ENCODE measurements at places on chromosomes 1 and 21.

DNA sequence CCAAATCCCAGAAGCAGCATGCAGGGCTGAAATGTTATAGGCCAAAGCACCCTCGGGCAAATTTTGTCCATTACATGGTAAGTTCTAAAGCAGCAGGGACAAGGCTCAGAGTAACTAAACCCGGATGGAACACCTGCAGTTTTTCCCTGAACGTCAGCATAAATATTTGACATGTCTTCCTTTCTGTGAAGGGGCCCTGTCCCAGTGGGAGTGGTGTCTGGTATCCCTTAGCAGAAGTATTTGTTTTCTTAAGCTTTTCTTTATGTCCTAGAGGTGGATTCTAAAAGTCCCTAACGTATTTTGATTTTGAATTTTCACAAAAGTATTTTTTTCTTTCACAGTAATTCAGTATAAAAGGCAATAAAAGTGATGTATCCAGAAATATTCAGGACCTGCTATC, 223.9 kb downstream of the ST6GALNAC3 start:
- no peak for DNase-seq

- no peak for DNase-seq
Measured at GRCh38 chr1:115463347-115463746, 125.3 kb upstream of the NGF start.

DNA sequence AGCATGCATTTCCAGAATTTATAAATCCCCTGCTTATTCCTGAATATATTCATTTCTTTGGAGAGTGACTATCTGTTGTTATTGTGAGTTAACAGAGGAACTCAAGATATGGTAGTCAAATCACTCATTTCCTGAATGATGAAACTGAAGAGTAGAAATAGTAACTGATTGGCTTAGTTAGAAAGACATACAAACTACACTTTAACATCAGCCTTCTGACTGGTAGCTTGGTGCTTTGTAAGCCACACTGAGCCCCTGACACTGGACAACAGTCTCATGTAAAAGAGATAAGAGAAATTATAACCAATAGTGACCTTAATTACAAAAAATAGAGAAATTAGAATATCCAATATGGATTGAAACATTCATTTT, 4.8 kb downstream of the GBP7 start:
- no peak for DNase-seq

DNA sequence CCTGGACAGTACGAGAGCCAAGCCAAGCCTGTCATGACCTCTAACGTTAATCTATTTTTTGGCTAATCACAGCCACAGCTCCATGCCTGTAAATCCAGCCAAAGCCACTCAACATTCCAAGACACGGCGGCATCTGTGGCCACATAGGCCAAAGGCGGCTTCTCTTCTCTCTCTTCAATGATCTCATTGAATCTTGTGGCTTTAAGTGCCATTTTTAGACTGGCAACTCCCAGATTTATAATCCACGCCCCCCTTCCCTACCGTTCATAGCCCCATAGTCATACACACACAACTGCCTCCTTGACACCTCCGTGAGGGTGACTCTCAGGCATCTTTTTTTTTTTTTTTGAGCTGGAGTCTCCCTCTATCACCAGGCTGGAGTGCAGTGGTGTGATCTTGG, 5.7 kb upstream of the SELENON start:
- DNase-seq: no peak

GRCh38 chr1:113835686-113836290, 23.5 kb upstream of the RSBN1 start:
- no peak for DNase-seq

DNA sequence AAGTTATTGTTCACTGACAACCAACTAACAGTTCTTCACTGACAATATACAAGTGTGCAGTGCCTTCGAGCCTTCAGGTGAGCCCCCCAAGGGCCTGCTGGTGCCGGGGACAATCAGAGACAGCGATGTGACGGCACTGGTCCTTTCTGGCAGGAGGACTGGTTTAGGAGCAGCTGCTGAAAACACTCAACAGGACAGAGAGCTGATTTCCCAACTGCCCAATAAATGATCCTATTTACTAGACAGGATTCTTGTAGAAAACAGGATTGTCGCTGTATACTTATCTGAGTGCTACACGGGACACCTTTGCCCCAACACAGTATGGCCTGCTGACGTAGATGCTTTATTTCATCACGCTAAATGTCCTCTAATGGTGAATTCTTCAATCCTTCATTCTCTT, 65.4 kb downstream of the TP53BP2 start:
- no peak for DNase-seq

DNA sequence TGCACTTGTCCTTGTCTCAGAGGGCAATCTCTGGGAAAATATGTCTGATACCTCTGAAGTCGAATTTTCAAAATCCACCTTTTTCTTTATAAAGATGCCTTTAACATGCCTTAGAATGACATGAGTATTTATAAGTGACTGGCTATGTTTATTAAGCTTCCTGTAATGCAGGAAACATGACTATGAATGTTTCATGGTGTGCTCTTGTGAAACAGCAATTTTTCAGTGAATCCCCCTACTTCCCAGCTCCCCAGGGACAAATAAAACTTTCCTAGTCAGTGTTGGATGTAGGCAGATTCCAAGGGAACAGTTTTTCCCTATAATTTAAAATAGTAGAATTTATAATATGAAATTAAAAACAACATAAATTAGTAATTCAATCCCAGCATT, 437.0 kb downstream of the LMO4 start:
- DNase-seq: no peak

DNA sequence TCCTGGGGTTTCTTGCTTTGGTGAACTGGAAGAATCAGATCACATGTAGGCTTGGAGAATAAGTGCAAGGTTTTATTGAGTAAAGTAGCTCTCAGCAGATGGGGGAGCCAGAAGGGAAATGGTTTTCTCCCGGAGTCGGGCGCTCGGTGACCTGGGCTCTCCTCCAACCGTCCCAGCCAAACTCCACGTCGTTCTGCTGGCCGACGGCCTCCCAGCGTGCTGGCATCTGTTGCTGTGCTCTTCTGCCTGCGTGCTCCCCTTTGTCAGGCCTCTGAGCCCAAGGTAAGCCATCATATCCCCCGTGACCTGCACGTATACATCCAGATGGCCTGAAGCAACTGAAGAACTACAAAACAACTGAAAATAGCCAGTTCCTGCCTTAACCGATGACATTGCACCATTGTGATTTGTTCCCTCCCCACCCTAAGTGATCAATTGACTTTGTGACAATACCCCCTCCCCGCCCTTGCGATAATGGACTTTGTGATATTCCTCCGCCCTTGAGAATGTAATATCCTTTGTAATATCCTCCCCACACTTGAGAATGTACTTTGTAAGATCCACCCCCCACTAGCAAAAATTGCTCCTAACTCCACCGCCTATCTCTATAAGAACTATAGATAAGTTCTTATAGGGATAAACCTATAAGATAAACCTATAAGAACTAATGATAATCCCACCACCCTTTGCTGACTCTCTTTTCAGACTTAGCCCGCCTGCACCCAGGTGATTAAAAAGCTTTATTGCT, 88.3 kb downstream of the SMYD3 start:
- no peak for DNase-seq

GRCh38 chr1:236851871-236852270, 56.8 kb downstream of the MTR start:
- no peak for DNase-seq

DNA sequence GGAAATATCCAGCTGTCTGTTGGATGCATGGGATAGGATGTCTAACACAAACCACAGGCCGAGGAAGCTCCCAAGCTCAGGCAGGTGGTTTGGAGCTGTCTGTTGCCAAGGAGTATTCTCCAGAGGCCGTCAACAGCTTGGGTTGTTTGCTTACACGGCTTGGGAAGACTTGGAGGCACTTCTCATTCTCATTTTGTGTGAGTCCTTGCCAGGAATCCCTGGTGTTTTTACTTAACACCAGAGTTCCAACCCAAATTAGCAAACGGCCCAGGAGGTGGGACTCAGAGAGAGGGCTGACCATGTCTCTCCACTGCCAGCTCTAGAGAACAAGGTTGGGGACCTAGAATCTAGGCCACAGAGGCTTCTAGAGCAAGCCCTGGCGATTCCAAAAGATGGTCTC, 72.7 kb upstream of the FAM20B start:
- no peak for DNase-seq

DNA sequence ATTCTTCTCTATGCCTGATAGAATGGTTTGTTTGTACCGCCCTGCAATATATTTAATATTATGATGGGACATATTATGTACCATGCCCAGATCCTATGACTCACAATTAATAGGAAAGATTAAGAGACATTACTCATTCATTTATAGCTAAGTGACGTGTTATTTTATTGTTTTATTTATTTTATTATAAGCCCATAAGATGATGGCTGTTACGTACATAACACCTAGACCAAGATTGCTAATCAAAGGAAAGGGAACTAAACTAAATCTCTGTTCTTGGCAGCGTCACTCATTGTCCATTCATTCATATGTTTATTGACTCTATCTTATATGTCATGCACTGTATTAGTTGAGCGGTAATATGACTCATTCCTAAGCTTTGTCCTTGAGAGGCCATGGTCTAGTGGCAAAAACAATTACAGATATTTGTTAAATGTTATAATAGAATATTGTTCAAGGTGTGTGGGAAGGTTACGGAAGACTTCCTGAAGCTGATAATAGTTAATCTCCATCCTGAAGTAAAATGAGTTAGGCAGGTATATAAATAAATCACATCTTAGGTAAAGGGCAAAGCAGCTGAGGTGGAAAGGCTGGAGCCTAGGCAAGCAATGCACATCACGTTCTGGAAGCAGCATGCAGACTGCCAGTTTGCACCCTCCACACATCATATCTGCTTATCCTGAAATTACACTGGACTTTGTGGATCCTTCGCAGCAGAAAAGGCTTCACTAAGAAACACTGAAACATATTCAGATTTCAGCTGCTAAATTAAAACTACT, 16.6 kb upstream of the CD55 start:
- DNase-seq: no peak

DNA sequence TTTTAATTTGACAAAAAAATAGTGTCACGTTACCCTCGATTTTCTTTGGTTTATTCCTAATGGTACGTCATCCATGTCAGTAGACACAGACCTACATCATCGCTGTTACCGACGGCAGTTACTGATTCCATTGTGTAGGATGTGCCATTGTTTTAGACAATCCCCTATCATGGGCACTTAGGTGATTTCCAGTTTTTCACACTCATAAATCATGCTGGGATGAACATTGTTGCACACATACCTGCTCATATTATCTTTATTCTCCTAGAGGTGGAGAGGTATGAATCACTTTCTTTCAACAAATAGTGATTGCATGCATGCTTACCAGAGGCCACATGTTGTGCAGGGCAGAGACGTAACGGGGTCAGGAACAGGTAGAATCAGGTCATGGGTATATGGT, 79.7 kb upstream of the EFHD2 start:
- no peak for DNase-seq

GRCh38 chr1:48777219-48777895, 666 bp upstream of the BEND5 start:
- DNase-seq: no peak

- no peak for DNase-seq
Measured at GRCh38 chr21:27244776-27245175, 277.9 kb upstream of the ADAMTS5 start.

DNA sequence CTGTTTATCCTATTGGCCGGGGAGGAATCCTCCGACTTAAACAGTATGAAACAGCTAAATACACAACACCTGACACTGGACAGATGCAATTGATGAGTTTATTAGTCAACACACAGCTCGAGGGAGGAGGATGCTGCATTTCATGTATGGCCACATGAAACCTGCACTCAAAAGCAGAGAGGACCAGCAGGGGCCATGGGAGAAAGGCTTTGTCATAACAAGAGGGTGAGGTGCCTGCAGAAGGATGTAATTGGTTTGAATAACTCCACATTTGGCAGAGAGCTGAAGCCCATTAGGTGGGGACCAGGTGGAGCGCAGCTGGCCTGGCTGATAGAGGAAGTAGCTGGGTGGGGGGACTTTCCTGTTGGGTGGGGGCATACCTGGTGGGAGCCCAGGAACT, 599.1 kb downstream of the PTPRU start:
- no peak for DNase-seq
